ENCODE measurements at places on chromosomes 5 and 9. TPM values are rescaled to one million over a fixed set of nuclear protein-coding genes. Genes with fewer than 3 reads are reported as not detected.

Gene MAML1
- total RNA-seq: 8.0 TPM

- H3K27me3 ChIP-seq: no peaks in the 10 kb centered on the region
- peak overlapping the region; percentile 73 for H3K4me3 ChIP-seq
These were observed 1.1 kb upstream of the SSBP2 start for GRCh38 chr5:81751836-81752643.

Gene NRARP
- total RNA-seq: 0.86 TPM

Gene SLC26A2
- total RNA-seq: 2.4 TPM

DNA sequence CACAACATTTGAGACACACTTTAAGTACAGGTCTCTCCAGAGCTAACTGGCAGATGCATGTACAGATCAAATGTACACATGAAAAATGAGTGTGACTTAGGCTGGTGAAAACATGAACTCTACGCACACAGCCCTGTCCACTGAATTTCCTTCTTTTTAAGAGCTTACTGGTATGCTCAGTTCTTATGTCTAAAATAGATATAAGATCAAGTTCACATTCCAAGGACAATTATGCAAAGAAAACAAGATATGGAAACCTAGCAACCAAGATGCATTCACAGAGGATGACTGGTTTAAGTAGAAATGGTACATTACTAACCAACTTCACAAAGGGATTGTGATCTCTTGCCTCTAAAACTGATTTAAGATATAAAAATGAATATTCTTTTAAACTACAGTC, 56.7 kb downstream of the TLE1 start:
- no peak overlapping the region for H3K27ac ChIP-seq
- H3K36me3 ChIP-seq: no peaks in the 10 kb centered on the region
- H3K4me1 ChIP-seq: no peaks in the 10 kb centered on the region
- H3K4me3 ChIP-seq: no peak overlapping the region
- no peaks in the 10 kb centered on the region for H3K27me3 ChIP-seq
- DNase-seq: no peak

Gene SMIM15
- total RNA-seq: 22.8 TPM
